Fibroblast of upper back skin (primary cell): ENCODE measurements at places on chromosomes 6 and 20.
A peak's percentile ranks its signal among the peaks of the same experiment; 100 is the strongest.

DNA sequence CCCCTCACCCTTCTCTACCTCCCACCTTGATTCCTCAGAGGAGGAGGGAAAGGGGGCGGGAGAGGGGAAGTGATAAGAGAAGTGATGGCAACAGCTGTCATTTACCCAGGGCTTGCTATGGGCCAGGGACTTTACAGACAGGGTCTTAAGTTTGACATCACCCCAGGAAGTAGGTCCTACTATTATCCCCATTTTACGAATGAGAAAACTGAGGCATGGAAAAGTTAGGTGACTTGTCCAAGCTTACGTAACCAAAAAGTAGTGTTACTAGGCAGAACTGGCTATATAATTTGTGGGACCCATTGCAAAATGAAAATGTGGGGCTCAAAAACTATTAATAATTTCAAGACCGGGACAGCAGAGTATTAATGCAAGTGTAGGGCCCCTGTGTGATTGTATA lies 10.5 kb upstream of the FANCE start:
- no peak for DNase-seq

- DNase-seq = no peak
Measured at GRCh38 chr6:118645395-118645794, 6.0 kb downstream of the CEP85L start.

DNA sequence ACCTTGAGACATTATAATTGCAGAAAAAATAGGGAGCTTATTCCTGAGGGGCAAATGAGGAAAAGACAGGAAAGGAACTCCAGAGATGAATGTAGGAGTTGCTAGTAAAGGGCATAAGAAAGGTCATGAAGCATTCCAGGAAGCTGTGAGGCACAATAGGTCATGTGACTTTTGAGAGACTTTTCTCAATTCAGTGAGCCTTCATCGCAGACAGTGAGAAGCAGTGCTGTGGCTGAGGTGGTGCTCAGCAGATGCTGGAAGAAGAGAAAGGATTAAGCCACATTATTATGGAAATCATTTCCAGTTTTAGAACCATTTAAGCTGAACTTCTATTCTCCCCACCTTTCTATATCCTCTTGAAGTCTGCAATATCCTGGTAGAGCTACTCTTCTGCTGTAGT lies 4.1 kb downstream of the SPTLC3 start:
- DNase-seq = no peak

DNA sequence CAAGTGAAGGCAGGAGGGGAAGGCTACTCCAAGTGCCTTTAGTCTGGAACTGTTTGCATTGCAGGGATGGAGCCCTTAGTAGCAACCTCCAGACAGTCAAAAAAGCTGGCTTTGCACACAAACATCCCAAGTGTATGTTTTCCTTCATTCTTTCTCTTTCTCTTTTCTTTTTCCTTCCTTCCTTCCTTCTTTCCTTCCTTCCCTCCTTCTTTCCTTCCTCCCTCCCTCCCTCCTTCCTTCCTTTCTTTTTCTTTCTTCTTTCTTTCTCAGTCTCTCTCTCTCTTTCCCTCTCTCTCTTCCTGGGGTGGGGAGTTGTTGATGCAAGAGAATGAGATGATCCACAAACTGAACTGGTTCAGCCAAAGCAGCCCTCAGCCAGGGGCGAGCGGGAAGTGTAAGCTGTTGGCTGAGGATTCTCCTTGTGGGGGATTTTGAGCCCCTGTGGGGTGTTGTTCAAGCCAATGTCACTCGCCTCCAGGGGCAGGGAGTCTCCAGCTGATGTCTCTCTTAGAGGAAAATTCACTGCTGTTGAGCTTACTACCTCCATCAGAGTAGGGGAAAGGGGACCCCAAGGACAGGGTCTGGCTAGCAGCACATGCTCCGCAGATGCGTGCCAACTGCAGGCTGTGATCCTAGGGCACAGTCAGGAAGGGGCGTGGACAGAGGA lies 11.7 kb downstream of the RSPO4 start:
- DNase-seq = no peak

GRCh38 chr6:156395276-156395675 lies 381.9 kb upstream of the ARID1B start:
- DNase-seq = no peak

GRCh38 chr6:44667668-44668390 lies 280.3 kb downstream of the CDC5L start:
- peak; percentile 52 for DNase-seq

DNA sequence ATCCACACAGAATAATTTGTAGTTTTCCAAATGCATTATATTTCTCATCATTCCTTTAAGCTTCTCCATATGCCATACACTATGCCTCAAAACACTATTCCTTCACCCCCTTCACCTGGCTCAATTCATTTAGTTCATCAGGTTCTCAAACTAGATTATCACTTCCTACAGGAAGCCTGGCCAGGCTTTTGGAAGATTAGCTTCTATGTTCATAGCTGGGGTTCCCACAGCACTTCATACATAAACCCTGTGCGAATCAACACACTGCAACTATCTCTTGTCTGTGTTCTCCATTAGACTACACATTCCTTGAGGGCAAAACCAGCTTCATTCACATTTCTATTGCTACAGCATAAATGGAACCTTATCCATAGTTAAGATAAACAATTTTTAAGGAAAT lies 40.5 kb upstream of the PLN start:
- DNase-seq = no peak

DNA sequence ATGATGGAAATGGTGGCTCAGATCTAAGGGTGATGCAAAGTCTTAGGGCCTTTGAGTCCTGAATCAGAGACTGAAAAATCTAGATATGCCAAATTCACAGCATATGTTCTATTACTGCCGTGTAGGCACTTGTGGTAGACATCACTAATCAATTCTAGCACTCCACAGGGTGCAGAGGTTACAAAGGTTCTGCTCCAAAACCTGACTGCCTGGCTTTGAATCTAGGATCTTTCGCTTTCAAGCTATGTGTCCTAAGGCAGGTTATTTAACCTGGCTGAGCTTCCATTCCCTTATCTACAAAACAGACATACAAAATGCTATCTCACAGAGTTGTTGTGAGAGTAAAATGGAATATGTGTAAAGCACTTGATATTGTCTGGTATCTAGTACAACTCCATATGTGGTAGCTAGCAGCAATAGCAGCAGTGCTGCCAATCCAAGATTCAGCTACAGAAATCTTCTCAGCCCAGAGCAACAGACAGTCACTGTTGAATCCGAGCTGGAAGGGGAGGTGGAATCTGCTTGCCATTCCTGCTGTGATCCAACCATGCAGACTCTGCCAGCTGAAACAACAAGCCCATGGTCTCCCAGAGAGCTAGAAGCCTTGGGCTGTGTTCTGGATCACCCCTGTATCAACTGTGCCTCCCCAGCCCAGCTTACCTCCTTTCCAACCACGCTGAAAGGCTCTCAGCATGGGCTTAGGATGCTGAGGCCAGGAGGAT lies 206.9 kb downstream of the TFAP2C start:
- DNase-seq = no peak
